T1000 (cell line): ENCODE measurements at places on chromosomes 1 and 21.

GRCh38 chr1:15236746-15237145 lies 10.3 kb upstream of the FHAD1 start:
- no peak for DNase-seq

DNA sequence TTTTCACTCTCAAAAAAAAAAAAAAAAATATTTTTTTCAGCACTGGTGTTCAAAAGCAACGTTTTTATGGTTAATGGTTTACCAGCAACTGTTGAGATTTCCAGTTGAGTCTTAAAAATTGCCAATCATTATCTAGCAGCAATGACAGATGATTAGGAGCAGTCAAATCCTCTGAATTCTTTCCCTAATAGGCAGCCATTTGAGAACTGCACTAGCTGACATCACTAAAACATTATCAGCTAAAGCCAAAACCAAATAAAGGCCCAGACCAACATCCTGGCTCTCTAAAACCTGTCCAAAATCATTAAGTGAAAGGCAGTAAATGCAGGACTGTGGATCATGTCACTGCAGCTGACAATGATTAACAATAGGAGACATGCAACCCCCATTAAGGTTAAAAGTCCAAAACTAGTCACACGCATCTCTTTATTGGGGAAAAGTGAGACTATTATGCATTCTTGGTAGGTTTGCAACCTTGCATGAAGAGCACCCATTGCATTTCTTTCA lies 14.0 kb downstream of the SFPQ start:
- no peak for DNase-seq

DNA sequence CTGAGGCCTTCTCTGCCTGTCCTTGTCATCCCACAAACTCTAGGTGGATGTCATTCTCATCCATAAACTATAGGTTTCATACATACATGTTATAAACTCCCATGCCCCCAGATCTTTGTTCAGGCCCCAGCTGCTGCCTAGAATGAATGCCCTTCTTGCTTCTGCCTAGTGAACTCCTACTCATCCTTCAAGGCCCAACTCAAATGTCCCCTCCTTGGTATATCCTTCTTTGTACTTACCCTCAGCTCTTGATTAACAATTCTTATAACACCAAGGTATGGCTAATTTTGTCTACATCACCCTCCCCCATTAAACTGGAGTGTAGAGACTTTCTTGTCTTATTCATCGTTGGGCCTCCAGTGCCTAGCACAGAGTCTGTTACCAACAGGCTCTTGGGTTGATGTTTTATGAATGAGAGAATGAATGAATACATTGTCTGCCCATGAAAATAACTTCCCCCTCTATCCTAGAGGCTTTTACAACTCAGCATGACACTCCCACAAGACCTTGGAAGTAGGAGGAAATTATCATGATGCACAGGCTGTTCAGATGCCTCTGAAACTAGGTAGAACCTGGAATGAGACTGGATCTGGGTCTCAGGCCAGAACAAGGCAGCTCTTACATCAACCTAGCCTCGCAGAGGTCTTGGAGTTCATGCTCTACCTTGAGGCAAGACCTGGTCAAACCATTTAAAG lies 26.9 kb downstream of the EPHB2 start:
- no peak for DNase-seq

GRCh38 chr1:145845144-145845513 lies 301 bp upstream of the NUDT17 start:
- no peak for DNase-seq

GRCh38 chr1:15948091-15948591 lies 27.8 kb downstream of the ZBTB17 start:
- DNase-seq: no peak

DNA sequence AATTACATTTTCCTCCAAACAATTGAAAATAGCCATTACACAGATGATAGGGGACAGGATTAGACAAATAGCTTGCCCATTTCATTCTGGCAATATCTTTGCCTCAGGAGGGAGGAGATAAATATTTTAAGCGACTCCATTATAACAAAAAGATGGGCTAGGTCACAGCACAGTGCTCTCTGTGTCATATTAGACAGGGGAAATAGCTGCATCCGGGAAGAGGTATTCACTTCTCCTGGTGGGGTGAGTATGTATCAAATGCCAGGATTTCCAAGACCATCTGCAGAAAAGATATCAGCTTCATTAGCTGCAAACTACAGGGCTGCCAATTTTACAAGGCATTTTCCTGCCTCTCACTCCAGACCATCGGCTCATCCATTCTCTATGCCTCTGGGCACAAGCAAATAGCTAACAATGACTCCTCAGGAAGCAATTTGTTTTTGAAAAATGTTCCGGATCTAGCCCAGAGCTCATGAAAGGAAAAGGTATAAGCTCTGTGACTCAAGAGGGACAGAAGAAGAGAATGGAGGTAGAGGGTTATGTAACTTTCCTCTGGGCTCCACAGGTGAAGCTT lies 41.9 kb upstream of the ANGPTL7 start:
- no peak for DNase-seq

DNA sequence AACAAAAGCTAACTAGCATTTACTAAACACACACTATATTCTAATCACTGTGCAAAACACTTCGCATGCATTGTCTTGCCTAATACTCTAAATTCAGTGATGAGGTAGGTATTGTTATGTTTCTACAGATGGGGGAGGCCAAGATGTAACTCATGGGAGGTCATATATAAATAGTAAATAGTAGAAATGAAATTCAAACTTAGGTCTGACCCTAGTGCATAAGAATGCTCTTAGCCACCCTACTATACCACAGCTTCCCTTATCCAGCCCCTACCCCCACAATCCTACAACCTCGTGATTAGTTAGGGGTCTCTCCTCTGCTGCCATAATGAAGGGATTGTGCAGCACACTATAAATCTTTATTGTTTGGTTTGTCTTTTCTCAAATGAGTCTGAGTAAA lies 3.3 kb downstream of the PFDN2 start:
- DNase-seq: no peak

DNA sequence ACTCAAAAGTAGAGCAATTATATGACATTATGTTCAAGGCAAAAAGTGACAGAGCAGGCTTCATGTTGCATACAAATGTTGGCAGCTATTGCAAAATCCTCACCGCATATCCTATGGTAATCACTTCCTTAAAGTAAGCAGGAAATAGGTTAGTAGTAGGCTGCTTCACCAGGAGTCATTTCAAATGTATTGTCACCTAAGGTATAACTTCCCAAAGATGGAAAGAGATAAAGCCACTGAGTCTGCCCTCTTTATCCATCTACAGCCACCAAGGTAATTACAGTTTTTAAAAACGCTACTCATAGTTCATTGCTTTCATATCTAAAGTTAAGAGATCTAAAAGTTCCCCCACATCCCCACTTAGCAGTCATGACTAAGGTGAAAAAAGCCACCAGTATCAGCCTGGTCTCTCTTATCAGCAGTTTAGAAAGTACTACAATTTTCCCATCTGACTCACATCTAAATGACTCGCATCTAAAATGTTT lies 31.6 kb upstream of the UBE2U start:
- no peak for DNase-seq

DNA sequence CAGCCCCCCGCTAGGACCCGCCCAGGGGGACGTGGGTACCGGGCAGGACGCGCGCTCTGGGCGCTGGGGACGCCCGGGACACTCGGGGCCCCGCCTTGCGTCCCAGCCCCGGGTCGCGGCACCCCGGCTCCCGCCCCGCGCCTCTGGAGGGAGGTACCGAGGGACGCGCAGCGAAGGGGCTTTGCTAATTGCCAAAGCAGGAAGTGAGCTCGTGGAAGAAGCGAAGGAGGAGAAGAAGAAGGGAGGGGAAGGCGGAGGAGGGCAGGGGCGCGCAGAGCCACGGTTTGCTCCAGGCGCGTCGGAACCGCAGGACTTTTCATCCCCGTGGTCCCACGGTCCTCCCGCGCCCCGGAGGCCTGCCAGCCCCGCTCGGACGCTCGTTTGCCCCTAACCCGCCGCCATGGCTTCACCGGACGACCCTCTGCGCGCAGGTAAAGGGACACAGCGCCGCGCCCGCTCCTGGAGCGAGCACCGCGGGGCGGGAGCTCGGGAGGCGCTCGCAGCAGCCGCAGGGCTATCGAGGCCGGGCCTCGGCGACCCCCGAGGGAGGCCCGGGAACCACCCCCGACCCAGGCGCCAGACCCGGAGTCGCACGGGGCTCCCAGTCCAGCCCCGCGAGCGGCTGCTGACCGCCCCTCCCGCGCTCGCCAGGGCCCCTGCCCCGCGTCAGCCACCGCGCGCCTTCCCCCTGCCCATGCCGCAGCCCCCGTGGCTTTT lies 1.3 kb downstream of the EDARADD start:
- no peak for DNase-seq

DNA sequence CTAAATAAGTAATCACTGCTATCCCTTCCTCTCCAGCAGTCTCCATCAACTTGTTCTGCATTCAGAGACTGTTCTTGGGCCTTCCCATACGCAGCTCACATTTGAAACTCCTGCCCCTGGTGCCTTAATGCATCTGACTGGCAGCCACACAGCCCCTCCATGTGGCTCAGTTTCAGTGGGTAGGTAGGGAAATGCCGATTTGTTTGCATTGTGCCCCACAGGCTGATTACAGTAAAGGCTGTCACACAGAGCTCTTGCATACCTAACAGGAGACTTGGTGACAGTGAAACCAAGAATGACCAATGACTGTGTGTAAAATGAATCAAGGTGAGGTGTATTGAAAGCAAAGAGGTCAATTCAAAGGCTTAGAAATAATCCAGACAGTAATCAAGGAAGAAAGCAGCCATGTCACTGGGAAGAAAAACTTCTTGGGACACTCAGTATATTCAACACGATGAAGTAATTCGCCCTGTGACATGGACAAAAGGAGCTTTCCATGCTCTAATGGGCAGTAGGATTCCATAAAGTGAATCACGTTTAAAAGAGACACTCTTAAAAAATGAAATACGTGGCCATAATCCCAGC lies 12.7 kb upstream of the B3GALNT2 start:
- DNase-seq: no peak

DNA sequence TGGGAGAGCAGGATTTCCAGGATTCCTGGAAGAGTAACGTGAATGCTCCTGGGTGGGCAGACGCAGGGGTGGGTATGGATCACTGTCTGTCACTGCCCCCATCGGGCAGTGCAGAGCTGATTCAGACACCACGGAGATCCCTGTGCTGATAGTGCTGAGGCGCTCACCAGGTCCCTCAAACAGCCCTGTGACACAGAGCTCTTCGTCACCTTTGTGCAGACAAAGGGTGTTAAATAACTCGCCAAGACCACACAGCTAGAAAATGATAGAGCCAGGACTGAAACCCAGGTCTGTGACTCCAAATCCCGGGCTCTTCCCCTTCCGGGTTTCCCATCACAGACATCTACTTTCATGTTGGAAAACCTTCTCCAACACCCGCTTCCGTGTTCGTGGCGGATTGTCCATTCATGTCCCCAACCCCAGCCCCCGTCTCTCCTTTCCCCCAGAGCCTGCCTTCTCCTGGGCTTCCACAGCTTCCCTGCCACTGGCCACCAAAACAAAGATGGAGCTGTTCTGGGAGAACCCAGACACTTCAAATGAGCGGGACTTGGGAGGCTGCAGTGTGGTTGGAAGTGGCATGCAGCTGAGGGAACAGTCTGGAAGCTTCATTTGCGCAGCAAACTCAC lies 2.6 kb downstream of the EFHD2 start:
- DNase-seq: no peak
